Uterus (tissue), 4 donors: ENCODE measurements at places on chromosomes 13 and 19. TPM values are rescaled to one million over a fixed set of nuclear protein-coding genes. Genes with fewer than 3 reads are reported as not detected.

DNA sequence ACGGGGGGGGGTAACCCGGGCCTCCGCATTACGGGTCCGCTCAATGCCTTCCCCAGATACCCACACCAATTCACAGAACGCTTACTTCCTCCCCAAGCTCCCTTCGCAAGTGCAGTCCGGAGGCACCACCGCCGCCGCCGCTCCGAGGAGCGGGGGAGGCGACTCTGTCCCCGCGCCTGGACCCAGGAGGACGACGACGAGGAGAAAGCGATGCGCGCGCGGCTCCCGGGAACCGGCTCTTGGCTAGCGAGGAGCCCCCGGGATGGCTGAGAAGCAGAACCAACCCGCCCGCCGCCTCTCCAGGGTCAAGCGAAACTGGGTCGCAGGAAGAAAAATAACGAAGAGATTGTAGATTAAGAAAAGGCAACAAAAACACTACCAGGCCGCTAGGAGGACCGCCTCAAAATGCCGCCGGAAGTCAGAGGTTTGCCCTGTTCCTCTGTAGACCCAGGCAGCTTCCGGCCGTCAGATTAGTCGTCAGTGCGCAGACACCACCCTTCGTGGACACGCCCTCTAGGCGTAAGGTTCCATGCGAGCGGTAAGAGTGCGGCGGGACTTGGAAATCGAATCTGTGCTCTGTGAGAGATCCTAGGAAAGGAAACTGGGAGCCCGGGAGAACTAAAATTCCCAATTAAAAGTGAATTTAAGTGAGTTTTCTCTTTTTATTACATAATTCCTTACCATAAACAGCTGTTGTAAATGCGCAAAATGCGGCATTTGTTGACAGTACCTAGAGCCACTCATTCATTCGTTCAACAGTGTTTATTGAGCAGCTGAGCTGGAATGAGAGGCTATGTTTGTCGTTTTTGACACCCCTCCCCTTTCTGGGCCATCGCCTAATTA lies at the start of gene ZC3H13:
Gene ZC3H13 (minus strand): TSS at position 428 of the 843 bp plus-strand sequence. CDS start 7,239 bp downstream, outside the sequence.
- DNase-seq, result peak; percentile 89

GRCh38 chr19:571566-571974 lies 826 bp upstream of the BSG start:
- no peak for DNase-seq

PCSK4 gene
- total RNA-seq, result under 0.01 TPM

CARM1 gene
- 50.4 TPM for total RNA-seq

SMAD9 gene
- total RNA-seq, result 20.0 TPM

KLF1 gene
- 0.97 TPM for total RNA-seq

ZNF420 gene
- total RNA-seq, result 53.5 TPM

NLRP7 gene
- total RNA-seq, result not detected
